ENCODE measurements at places on chromosomes 3 and 15.

GRCh38 chr3:171850320-171850959 is 7.3 kb downstream of the TMEM212 start:
- no peak for DNase-seq

DNA sequence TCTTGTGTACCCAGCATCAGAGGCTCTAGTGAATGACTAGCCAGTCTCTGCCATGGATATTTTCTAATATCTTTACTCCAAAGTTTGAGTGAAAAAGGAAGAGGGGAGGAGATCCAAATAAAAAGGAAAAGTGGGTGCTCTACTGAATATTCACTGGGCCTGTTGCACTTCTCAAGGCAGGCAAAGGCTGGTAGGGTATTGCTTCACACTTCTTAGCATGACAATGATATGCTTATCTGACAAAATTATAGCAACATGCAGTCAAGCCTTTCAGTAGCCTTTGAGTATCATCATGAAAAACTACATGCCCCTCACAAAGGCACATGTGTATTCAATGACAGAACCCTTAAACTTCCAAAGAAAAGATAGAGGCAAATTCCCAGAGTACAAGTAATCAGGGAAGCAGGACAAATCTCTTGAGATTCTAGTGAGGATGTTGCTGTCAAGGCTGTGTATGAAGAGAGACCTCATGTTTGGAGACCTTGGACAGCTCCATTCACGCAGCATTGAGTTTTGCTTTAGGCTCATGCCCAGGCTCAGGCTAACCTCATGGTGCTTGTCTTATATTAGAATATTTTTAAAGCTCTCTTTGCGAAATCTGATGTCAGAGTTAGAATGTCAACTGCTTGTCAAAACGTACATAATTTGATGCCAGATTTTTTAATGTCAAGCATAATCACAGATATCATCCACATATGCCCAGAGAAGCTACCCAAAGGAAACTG is 506.9 kb downstream of the OCA2 start:
- DNase-seq, result no peak

- DNase-seq, result no peak
Measured at GRCh38 chr15:98142572-98142971, 182.1 kb downstream of the ARRDC4 start.

DNA sequence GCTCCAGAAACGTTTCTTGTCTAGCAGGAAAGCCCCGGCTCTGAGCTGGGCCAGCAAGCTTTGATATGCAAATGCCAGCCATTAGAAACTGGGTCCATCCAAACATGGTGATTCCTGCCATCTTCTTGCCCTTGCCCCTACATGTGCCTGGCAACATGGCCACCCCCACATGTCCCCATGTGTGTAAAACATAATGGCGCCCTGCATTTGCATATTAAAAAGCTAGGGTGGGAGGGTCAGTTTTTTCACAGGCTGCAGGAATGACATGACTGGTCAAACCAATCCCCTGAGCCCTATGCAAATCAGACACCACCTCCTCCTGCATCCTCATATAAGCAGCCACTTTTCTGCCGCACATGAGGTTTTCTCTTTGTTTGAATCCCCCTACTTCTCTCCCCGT is 21.2 kb downstream of the GPR156 start:
- no peak for DNase-seq

DNA sequence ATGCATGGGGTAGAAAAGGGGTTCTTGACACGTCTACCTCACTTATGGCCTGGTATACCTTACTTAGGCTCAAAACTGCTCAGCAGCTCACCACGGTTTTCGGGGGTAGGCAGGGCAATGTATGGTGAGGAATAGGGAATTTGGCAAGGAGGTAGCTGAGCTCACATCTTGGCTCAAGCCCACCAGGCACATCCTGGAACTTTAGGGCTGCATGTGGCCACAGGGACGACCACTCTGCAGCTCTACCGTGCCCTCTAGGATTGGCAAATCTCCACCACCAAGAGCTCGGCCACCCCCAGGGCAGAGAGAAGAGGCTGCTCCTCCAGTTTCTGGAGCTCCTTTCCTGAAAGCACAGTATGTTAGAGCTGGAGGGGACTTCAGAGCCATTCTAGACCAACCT is 69.7 kb downstream of the MRPL46 start:
- no peak for DNase-seq

DNA sequence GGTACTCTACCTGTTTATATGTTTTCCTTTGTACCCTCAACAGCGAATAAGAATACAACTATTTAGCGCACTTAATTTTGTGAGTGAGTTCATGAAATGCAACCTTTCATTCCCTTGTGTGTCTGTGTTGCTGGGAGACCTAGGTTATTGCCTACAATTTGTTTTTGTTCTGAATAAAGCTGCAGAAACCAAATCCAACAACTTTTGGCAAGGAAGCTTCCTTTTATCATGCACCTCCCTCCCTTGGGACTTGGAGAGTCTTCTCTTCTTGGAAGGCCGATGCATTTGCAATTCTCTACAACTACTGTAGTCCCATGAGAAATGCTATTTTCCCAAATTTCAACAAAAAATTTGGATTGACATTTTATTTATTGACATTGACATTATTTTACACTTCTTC is 1002.4 kb upstream of the CADM2 start:
- no peak for DNase-seq

DNA sequence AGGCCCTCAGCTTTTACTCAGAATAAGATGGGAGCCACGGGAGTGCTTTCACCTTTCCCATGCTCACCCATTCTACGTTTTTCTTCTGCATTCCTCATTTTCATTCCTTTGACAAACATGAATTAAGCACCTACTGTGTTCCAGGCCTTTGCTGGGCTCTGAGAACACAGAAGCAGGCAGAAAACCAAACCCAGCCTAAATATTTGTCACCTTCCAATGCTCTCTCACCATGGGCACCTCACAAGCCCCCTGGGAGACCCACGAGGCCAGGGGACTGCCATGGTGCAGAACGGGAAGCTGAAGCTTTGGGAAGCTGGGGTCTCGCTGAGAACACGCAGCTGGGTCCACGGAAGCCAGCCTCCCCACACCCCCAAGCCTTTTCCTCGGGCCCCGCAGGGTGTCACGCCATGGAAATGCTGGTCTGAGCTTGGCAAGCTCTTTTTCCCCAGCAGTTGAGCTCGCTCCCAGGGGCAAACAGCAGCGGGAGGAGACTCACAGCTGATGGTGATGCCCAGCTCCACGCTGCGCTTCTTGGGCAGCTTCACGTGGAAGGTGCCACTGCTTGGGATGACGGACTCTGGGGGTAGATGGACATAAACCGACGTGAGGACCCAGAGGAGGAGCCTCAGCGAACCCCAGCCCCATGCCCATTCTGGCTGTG is 27.7 kb downstream of the GRIP2 start:
- no peak for DNase-seq

DNA sequence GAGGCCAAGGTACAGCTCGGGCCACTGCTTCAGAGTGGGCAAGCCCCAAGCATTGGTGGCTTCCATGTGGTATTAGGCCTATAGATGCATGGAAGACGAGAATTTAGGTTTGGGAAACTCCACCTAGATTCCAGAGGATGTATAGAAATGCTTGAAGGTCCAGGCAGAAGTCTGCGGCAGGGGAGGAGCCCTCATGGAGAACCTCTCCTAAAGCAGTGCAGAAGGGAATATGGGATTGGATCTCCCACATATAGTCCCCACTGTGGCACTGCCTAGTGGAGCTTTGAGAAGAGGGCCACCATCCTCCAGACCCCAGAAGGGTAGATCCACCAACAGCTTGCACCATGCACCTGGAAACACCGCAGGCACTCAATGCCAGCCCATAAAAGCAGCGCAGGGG is 48.1 kb upstream of the XXYLT1 start:
- DNase-seq, result no peak

DNA sequence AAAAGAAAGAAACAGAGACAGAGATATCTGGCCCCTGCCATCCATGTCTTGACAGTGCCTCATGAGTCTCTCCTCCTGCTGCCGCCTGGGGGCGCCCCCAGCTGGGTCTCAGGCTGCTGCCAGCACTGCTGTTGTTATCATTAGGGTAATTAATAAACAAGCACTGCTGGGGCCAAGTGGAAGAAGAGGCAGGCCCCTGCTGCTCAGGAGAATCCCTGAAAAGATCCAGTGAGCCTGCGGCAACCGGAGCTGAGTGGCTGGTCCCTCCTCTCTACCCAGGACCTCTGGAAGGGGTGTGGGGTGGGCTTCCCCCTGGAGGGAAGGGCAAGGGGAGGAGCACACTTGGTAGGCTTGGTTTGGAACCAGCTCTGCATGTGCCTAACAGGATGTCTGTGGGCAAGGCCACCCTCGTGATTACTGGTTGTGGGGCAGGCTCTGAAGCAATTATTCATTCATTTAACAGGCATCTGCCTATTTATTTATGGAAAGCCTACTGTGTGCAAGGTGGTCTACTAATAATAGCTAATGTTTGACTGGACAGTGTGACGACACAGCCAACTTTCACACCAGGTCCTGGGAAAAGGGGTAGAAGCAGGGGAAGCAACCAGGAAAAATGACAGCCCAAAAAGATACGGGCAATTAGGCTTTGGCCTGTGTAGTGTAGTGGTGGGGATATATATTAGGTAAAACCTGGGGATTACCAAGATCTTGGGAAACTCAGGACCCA is 1.2 kb upstream of the TYRO3 start:
- peak; percentile 52 for DNase-seq

- no peak for DNase-seq
Measured at GRCh38 chr3:47664519-47664918, 85.9 kb upstream of the CSPG5 start.

- no peak for DNase-seq
Measured at GRCh38 chr3:15360788-15361493, 28.6 kb upstream of the SH3BP5 start.

- DNase-seq, result peak; percentile 27
Measured at GRCh38 chr3:185253645-185254410, at the start of gene EHHADH. Gene EHHADH, minus strand, starts transcription at chr3:185254049. Its CDS starts 27 bp downstream, at chr3:185254022.

- DNase-seq, result no peak
Measured at GRCh38 chr15:73996939-73997338, 2.4 kb downstream of the PML start.

DNA sequence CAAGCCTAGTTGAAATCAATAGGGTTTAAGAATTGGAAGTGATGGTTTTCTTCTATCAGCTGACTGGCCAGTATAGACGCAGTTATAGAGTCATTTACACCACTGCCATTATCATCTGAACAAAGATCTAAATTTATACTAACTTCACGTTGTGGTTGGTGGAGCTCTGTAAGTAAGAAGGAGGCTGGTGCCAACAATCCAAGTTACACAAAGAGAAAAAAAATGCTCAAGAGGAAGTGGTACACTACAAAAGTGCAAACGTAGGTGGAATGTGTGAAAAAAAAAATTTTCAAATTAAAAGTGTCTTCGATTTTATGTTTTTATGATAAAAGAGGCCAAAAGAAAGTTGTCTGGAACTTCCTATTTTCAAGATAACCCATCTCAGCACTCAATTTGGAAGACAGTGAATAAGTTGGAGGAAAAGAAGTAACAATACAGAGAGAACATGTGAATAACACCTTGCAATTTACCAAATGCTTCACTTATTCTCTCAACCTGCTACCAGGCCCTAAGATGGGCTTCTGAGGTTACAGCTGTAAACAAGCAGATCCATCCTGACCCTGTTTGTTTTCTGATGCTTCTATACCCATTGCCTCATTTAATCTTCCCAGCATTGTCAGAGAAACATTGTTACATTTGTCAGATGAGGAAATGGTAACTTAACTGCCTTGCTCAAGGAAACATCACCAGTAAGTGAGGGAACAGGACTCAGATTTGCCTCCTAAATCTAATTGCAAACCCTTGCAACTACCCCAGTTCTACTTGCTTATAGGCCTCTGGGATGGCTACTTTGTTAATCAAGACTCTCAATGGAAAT is 12.0 kb upstream of the TASOR start:
- no peak for DNase-seq

GRCh38 chr3:155870945-155871745 is 695 bp downstream of the GMPS start:
- no peak for DNase-seq

GRCh38 chr3:172194702-172195406 is 155.5 kb downstream of the FNDC3B start:
- DNase-seq, result peak; percentile 32

DNA sequence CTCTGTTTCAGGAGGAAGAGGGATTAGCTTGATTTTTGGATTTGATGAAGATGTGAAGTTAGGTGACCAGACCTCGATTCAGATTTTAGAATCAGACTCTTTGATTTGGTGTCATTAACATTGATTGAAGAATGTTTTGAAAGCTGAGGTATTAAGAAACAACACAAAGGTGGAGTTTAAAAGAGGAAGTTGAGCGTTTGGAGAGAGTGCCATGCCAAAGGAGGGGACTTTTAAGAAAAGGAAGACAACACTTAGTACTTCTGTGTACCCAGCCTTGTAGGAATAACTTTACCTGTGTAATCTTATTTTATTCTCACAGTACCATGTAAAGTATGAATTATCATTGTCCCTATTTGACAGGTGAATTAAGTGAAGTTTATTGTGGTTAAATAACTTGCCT is 34.4 kb downstream of the PPARG start:
- no peak for DNase-seq
